ENCODE measurements at places on chromosomes 4 and X.

GRCh38 chr4:169337510-169337909, 66.8 kb upstream of the SH3RF1 start:
- peak; percentile 72 for DNase-seq

GRCh38 chr4:187811591-187811990, 184.0 kb upstream of the ZFP42 start:
- DNase-seq: no peak

- peak; percentile 8 for DNase-seq
These were observed 260.6 kb downstream of the NKX6-1 start for GRCh38 chr4:84238247-84239090.

GRCh38 chr4:109682875-109683274, 20.4 kb downstream of the CASP6 start:
- no peak for DNase-seq

DNA sequence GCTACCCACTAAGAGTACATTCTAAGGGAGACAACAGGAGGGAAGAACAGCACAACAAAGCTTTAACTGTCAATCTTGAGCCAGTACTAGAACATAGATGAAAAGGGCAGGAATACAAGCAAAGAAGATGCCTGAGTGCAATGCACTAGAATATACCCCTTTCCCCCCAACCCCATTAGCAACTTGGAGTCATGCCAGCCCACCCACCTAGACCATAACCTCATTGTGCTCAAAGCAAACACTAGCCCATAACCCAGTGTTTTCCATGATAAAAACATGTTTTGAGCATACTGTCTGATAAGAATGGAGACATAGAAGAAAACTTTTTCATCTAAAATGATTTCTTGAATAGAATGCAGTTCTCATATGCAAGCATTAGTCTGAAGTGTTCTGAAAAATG, 183.2 kb downstream of the RAP1GDS1 start:
- DNase-seq: no peak

GRCh38 chr4:79578606-79579005, 170.6 kb upstream of the GK2 start:
- no peak for DNase-seq

GRCh38 chr4:48898733-48899431, 7.7 kb downstream of the OCIAD2 start:
- DNase-seq: no peak

- DNase-seq: no peak
These were observed 118.7 kb upstream of the AP1S2 start for GRCh38 chrX:15973299-15973698.
